Thoracic aorta (tissue), 2 donors: ENCODE measurements at places on chromosomes 1 and 21.

DNA sequence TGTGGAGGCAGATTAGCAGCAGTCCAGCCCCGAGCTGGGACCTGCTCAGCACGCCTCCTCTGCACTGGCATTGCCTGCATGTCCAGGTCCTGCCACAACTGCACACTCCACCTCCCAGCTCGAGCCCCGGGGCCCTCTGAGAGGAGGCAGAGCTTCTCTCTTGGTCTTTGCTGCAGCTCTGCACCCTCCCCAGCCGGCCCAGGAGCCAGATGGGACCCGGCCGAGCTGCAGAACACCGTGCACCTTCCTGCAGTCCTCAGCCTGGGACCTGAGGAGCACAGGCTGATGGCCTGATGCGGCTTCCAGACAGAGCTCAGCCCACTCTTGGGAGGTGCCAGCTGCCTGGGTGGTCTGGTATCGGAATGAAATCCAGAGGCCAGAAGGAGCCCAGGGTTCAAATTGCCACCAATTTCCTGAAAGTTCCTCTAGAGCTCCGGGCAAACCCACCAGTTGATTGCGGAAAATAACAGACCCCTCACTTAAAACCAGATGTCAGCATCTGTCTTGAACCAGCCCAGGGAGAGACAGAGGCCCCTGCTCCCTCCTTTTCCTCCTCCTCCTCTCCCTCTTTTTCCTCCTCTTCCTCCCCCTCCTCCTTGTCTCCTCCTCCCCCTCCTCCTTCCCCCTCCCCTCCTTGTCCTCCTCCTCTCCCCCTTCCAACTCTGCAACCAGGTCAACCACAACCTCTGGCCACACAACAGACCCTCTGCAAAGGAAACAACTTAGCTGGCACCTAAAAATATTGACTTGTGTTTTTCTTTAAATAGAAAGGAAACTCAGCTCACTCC, 10.6 kb upstream of the SPSB1 start:
- DNase-seq, result no peak

DNA sequence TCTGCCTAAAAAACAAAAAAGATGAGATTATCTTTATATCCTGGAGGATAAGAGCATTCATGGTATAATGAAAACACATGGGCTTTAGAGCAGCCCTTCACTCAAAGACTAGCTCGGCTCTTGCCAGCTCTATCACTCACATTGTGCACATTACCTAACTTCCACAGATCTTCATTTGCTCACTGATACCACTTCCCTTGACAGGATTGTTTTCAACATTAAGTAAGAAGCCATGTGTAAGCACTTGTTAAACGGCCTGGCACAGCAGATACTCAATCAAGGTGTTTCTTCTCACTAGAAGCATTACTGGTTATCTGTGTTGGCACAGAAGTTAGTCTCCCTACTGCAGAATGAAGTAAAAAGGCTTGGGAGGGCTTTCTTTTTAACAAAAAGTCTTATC, 18.7 kb downstream of the LPGAT1 start:
- no peak for DNase-seq

DNA sequence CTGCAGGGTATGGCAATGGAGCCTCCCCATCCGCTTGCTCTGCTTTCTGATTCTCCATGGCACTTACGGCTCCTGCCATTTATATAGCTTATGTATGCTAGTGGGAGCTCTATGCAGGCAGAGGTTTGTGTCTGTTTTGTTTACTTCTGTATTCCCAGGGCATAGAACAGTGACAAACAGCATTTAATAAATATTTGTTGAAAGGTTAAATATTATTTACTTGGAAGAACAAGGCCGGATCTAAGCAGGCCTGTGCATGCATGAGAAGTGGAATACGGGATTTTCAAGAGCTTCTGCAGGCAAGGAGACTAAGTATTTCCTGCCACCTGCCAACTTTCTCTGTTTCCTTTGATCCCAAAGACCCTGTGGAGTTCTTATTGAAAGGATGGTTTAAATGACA, 90.7 kb downstream of the XCL2 start:
- DNase-seq, result no peak

- DNase-seq, result peak; percentile 16
Observed at GRCh38 chr1:10979483-10979920, 33.0 kb upstream of the TARDBP start.

DNA sequence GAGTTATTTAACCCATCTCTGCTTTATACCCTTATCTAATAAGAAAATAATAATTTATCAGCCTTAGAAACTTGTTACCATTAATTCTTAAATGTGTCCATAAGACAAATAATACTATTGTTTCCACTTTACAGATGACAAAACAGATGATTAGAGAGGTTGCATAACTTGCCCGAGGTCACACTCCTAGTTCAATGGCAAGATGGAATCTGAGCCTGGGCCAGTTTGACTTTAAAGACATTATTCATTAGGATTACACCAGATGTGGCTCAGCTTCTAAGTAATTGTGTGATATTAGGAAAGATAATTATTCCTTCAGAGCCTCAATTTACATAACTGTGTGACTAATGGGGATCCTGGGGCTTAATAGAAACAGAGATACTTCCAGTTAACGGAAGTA, 42.3 kb upstream of the KCNK2 start:
- no peak for DNase-seq

- DNase-seq, result no peak
Observed at GRCh38 chr1:63557365-63557987, 34.2 kb downstream of the EFCAB7 start.

DNA sequence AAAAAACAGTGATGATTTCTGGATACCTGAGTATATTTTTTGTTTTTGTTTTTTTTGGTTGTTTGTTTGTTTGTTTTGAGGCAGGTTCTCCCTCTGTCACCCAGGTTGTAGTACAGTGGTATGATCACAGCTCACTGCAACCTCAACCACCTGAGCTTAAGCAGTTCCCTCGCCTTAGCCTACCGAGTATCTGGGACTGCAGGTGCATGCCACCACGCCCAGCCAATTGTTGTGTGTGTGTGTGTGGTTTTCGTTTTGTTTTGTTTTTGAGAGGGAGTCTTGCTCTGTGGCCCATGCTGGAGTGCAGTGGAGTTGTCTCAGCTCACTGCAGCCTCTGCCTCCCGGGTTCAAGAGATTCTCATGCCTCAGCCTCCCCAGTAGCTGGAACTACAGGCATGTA, 55.3 kb upstream of the RCC1 start:
- DNase-seq, result no peak

DNA sequence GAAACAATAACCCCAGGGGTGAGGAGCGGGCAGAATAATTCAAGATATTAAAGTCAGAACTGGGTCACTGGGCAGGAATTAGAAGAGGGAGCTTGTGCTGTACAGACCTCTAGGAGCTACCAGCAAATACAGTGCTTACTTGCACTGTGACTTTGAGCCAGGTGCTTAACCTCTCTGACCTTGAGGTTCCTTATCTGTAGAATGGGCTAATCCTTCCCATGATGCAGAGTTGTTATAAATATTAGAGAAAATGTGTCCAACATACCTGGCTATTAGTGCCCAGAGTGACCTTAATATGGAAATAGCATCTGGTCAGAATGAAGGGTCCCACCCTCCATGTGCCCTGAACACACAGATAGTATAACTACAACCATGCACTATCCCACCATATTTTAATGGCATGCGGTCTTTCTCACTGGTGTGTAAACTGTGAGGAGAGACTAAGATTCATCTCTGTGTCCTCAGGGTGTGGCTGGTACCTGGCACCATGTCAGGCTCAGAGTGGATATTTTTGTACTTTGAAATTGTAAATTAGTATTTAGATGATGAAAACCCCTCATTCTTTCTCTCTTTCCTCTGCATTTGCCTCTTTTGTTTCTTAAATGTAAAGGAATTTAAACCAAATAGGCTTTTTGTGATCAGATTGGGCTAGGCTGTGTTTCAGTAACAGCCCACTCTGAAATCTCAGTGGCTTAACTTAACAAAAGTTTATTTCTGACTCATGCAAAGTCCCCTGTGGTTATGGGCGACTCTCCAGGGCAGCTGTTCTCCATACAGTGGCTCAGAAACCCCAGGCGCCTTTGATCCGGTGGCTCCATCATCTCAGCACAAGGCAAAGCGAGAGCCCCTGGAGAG, 60.0 kb upstream of the ROR1 start:
- no peak for DNase-seq

- no peak for DNase-seq
Observed at GRCh38 chr1:198106011-198106410, 50.8 kb upstream of the NEK7 start.

DNA sequence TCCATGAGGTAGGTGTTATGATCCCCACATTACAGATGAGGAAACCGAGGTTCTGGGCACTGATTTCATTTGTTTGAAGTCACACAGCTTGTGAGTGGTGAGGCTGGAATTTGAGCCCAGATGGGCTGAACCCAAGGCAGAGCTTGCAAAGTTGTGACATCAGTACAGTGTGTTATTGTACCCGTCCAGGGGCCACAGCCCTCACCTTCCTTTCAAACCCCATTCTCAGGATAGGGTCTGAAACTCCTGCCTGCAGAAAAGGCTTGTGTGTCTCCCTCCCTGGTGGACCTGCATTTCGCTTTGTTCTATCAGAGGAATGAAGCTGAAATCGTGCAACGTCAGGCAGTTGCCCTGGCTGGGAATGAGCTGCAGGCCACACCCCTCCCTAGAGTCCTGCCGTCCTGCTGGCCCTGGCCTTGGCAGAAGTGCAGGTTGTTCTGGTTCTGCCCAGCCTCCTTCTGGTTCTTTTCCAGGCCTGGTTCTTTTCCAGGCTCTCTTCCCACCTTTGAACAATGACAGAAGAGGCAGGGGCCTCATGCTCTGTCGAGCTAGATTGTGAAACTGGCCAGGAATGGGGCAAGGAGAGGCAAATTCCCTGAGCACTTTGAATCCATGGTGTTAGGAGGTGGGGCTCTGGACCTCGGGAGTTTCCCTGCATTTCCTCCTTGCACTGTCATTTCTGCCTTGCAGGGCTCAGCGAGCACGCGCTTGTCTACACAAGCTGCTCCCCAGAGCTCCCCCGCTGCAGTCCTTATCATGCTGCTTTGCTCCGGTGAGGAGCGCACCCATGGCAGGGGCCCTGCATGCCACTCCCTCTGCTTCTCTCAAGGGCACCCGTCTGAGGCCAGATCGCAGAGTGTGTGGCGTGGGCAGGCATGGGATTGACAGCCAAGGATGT, 8.2 kb upstream of the MYOM3 start:
- DNase-seq, result no peak

GRCh38 chr1:30704765-30705509, 18.4 kb downstream of the MATN1 start:
- no peak for DNase-seq

DNA sequence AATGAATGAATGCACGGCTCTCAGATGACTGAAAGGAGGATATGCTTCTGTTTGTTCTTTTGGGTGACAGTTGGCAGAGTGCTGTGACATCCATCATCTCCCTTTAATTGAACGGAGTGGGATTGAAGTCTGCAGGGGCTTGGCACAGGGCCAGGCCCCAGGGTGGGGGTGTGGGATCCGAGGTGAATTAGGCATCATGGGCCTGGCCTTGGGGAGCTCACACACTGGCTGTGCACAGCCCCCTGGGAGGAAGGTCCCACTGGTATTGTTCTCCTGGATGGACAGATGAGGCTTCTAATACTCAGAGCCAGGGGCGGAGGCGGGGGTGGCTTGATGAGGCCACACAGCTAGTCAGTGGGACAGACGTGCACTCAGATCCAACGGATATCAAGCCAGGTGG, 19.3 kb downstream of the EPHB2 start:
- no peak for DNase-seq
